ENCODE measurements at places on chromosomes 4 and X.

DNA sequence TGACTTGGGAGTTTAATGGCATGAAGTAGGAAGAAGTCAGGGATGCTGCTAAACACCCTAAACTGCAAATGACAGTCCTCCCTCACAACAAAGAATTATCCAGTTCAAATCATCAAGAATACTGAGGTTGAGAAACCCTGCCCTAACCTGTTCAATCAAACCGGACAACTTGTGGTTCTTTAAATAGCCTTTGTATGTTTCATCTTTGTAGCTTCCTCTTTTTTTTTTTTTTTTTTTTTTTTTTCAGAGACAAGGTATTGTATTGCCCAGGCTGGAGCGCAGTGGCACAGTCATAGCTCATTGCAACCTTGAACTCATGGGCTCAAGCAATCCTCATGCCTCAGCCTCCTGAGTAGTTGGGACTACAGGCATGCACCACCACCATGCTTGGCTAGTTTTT lies 52.5 kb upstream of the TTC29 start:
- no peak for DNase-seq

- DNase-seq: no peak
Measured at GRCh38 chrX:139842326-139843185, 90.3 kb downstream of the ATP11C start.

GRCh38 chr4:56127716-56128115 lies 179.0 kb downstream of the CEP135 start:
- peak; percentile 43 for DNase-seq

DNA sequence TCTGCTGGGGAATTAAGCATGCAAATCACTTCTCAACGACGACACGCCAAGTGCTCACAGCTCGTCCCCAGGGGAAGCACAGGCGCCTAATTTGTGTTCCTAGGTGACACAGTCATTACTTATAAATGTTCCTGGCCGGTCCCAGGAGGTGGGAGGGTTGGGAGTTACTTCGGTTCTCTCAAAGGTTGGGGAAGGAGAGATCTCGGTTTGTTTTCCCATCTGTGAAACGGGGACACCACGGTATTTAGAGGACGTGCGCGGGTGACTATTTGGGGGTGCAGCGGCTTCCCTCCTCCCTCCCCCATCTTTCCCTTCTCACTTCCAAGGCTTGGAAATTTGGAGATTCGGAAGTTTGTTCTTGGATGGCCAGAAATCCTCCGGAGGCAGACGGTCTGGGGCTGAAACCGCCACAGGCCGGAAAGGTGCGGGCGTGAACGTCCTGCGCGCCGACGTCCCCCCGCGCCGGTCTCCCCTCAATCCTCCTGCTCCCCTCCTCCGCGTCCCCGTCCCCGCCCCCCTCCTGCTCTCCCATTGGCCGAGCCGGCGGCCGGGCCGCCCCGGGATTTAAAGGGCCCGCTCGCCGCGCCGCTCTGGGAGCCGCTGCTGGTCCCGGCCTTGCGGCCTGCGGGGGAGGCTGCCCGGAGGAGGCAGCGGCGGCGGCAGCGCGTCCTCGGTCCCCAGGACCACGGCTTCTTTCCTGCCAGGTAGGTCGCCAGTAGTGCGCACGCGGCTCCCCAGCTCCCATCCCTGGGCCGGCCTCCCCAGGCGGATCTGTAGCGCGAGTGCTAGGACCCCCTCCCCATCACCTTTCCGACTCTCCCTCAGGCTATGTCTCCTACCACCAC lies at the start of gene PORCN:
TSS of gene PORCN (plus strand) at position 593 of the 845 bp plus-strand sequence. CDS start 829 bp downstream, outside the sequence.
- no peak for DNase-seq

DNA sequence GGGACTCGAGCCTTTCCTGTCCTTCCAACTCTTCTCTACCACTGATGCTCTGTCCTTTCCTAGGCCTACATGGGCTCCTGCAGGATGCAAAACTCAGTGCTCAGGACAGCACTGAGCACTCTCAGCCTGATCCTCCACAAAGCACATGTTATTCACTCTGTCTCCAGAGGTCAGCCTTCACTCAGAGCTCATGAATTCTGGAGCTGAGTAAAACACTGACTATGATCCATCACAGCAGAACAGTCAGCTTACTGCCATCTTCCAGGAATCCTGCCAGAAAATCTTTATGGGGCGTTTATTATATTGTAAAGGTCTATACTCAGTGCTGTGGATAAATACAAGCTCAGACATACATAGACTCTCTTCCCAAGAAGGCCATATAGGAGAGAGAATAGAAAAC lies 121.5 kb upstream of the CPEB2 start:
- no peak for DNase-seq

DNA sequence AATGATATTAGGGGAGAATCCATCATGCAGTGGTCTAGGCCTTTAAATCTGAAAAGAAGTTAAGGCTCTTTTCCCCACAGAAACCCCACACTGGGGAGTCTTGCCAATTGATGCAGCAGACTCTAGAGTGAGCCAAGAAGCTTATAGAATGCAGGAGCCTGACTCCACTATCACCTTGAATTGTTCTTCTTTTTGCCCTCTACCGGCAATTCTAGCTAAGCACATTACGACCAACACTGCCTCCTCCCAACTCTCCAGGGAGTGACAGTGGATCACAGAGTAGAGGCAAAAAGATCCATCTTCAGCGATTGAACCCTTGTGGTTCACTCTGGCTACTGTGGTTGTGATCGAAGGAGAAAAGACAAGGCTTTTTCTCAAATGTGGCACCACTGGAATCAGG lies 331.5 kb downstream of the NKX6-1 start:
- DNase-seq: no peak

DNA sequence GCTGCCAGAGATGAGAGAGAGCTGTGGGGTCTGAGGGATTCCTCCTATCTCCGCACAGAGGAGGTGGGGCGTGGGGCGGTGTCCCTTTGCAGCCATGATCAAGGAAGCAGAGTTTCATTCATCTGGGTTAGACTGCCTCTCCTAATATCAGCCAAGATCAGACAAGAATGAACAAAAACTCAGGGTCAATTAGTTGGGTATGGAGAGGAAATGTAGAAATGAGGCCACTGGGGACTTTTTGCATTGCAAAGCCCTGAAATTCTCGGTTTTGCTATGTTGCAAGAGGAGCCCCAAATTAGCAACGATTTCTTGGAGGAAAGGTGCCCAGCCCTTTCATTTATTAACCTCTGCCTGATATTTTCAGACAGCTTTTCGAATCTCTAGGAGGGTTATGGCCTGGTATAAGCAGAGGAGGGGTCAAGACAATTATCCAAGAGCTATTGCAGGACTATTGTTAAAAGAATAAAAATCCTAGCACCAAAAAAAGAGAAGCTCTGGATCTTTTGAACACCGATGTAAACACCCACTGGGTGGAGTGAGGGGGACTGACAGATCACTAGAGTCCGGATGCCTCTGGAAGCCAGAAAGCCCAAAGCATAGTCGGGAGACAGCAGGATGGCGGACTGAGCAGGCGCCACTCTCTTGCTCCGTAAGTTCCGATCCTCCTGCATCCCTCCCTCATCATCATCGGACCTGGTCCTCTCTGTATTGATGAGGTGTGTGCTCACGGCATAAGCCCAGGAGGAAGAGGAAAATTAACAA lies 34.4 kb upstream of the ACSL1 start:
- DNase-seq: no peak

DNA sequence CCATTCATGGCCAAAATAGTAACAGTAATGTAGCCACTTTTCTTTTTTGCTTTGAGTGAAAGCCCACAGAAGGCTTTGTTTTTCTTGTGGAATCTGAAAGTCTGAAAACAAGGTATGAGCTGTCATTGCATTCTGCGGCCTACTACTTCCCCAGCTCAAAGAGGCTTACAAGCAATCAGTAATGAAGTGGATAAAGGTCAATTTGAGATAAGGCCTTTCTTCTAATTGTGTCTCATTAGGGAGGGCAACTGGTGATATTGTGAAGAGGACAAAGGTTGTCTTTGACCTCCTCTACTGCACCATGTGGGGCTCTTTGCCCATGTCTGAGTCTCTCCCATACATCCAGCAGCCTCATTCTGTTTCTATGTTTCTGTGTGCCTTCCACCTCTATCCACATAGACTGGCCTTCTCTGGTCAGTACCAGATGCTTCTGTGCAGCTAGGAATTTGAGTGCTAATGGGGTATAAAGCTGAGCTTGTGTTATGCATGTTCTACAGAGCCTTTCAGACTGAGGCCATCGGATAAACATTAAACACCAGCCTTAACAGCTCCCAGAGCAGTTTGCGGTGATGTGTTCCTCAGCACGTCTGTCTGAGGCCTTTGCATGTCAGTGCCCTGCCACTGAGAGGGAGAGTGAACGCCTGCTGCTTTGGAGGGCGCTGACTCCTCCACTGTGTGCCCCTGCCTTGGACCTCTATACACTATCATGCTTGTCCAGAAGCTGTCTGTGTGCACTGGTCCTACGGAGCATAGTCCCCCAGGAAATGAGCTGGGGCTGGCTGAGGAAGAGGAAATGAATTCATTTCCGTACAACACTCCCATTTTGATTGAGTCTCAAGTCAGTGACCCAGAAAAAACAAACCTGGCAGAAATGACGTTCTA lies 80.2 kb downstream of the SH2D1A start:
- DNase-seq: no peak

GRCh38 chrX:13090339-13091110 lies 46.1 kb upstream of the FAM9C start:
- DNase-seq: no peak

DNA sequence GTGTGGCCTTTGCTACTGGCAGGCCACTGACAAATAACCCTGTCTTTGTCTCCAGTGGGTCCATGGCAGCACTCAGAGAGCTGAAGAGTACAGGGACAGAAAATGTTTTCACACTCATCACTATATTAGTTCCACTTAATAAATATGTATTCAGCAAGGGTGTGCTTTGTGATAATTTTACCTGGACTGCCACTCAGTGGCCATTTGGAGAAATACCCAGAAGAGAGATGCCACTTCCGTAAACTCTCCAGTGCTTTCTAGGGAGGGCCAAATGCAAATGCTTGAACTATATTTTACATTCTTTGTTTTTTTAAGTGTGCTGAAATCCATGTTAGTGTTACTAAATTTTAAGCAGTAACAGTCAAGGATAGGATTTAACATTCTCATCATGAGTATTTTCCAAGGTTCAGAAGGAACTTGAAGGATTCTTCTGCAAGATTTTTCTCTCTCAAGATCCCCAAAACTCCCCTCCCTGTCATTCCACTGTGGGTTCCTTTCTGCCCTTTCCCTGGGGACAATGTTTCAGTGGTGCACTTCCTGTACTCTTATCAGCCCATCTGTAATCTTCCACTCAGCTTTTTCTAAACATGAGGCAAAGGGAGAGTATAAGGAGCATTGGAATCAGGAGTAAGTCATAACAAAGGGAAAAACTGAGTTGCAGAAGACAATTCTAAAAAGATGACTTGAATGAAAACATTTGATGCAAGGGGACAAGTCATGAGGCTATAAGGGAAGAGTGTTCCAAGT lies 46.0 kb downstream of the TFDP3 start:
- no peak for DNase-seq

DNA sequence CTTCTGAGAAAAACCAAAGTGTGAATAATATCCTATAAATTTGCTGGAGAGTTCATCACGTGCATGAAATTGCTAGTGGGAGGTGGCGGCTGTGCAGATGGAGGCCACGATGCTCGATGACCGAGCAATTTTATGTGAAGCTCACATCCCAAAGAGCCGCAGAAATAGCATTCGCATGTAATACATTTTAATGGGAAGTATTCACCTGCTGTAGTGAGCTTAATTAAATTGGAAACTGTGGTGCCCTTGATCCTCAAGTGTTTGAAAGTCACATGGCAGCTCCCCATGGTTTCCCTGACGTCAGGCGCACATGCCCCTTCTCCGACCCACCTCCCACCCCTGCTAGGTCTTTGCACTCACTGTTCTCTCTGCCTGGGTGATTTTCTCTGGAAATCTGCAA lies 136.8 kb downstream of the STK32B start:
- no peak for DNase-seq

DNA sequence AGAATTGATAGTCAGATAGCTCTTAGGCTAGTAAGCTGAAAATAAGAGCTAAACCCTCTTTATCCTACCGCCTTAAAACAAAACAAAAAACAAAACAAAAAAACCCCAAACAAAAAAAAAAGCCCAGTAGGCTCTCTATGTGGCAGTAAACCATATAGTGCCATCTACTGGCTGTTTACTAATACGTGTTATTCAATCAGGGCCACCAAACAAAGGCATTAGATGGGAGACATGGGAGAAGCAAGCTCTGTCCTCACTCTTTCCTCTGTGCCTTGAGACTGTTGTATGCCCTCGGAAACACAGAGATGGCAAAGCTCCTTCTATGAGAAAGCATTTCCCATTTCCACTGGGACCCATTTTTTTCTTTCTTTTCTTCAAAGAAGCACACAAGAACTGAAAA lies 148.8 kb upstream of the MID1 start:
- no peak for DNase-seq

DNA sequence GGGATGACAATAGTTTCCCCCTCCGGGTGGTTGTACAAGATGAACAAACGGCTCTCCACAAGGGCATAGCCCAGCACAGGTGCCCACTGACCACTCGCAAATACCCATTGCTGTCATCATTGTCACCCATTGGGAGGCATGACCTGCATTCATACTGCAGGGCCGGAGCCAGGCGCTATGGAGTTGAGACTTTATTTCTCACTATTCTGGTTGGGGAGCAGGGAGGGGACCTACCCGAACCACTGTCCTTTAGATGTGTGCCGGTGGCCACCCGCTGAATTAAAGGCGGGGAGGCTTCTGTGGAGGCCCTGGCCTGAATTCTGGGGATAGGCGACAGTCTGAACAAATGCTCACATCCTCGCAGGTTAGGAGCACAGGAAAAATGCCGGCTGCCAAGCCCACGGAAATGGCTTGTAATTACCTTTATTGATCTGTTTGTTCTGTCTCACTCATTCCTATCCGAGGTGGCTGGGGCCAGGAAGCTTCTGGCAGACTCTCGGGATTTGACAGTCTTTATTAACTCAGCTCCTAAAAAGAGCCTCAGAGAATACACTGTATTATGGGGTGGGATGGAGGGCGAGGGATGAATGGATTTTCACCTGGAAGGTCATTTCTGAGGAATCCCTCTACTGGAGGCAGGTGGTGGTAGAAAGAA lies 125.1 kb upstream of the PSAPL1 start:
- DNase-seq: no peak

DNA sequence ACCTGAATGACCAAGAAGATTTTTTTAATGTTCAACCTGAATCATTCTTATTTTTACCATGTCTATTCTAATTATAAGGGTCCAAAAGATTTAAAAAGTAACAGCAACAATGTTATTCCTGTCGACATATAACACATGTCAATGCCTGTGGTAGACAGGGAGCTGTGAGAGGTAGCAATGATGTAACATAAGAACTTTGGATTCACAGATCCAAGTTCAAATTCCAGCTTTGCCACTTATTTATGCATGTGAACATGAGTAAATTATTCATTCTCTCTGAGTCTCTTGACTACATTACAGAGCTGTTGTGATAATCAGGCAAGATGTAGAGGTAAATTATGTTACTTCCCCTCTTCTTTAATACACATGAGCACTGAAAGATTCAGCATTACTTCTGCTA lies 54.5 kb downstream of the KLHL8 start:
- DNase-seq: no peak
